ENCODE measurements at places on chromosomes 3 and 15.

- DNase-seq: no peak
Observed at GRCh38 chr3:55731741-55732140, 244.6 kb upstream of the WNT5A start.

DNA sequence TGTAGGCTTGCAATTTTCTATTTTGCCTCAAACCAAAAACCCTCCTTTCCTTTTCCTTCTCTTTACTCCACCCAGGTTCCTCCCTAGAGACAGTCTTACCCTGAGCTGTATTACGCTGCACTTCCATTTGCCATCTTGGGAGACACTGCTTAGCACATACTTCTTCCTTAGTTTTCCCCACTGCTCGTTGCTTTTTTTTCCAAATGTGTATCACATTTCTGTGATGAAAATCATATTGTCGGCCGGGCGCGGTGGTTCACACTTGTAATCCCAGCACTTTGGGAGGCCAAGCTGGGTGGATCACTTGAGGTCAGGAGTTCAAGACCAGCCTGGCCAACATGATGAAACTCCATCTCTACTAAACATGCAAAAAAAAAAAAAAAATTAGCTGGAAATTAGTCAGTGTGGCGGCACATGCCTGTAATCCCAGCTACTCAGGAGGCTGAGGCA lies 29.5 kb downstream of the POPDC2 start:
- peak; percentile 23 for DNase-seq

DNA sequence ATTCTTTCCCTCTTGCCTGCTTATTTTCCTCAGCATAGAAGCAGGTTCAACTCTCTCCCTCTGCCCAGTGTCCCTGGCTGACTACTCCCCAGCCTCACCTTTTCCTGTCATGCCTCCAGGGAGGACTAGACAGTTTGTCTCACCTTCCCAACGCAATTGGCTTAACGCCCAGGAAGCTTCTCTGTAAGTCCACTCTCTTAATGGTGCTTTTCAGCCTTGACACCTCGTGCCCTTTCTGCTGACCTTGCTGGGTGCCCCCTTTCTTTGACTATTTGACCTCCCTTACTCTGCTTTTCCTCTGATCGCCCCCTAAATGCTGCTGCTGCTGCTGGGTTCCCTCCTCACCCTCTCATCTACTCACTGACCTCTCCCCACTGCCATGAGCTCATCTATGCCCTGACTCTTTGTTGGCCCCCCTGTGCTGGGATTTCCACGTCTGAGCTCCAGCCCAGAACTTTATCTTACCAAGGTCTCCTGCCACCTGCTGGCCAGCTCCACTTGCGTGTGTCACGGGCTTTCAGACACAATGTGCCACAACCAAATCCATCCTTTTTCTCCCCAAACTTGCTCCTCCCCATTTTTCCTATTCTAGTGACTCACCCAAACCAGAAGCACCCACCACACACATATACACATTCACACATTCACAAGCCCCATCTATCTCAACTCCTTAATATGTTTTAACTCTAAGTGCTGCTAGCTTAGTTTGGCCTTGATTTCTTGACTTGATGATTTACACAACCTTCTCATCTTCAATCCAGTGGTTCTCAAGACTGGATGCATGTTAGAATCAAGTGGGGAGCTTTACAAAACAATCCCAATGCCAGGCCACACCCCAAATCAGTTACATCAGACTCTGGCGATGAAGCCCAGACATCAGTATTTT lies 16.6 kb downstream of the EPB42 start:
- peak; percentile 40 for DNase-seq

- DNase-seq: no peak
Observed at GRCh38 chr3:66671291-66671690, 170.5 kb upstream of the LRIG1 start.

DNA sequence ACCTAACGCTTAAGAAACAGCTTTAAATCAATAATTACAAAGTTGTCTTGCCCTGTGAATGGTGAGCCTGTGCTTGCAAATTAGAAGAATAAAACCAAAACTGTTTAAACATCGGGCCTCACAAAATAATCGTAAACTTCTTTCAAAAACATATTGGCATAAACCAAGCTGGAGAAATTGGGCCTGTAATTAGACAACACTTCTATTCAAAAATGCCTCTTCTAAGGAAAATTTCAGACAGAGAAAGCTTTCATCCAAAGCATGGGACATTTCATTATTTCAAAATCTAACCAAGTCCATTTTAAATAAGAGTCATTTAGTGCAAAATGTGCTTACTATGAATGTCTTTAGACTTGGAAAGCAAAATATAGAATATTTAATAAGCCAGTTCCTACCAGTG lies 35.5 kb upstream of the GNB4 start:
- no peak for DNase-seq

DNA sequence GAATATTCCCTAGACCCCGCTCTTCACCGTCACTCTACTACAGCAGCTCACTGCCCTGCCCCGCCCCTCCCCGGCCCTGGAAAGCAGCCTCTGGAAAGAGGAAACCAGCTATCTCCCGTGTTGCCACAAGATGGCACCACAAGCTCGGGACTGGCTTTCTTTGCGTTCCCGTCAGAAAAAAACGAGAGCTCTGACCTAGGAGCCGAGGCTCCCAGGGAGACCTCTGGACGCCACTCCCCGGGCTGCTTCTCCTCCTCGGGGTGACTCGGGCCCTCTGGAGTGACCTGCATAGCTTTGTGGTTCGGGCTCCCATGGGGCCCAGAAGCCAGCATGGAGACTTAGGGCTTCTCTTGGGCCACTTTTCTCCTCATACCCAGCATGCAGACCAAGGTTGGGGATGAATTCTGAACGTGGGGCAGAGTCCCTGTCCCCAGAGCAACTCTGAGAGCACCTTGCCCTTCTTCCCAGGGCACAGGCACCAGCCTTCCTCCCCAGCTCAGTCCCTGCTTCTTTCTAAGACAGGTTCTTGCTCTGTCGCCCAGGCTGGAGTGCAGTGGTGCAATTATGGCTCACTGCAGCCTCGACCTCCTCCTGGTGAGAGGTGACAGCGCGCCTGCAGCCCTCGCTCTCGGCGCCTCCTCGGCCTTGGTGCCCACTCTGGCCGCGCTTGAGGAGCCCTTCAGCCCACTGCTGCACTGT lies 19.0 kb downstream of the STOML1 start:
- DNase-seq: peak; percentile 74

Data from fibroblast of the conjunctiva (primary cell).